ENCODE measurements at places on chromosomes 11 and 22. TPM values are rescaled to one million over a fixed set of nuclear protein-coding genes. Genes with fewer than 3 reads are reported as not detected.
A peak's percentile ranks its signal among the peaks of the same experiment; 100 is the strongest.

GRCh38 chr11:86931548-86932258 is 23.5 kb downstream of the FZD4 start:
- DNase-seq: no peak

DNA sequence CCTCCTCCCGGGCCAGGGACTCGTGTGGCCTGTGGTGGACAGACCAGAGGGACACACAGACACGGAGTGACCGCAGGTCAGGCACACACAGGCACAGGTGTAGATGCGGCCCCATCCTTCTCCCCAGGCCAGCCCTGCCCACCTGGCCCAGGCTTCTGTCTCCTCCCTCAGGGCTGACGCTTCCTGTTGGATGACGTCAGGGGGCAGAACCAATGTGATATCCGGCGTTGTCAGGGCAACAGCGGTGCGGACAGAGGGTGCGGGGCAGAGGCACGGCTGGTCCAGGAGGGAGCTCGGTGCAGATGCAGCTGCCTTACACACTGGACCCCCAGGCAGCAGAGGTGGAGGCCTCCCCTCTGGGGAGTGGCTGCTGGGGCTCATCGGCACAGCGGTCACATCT is 2.9 kb upstream of the TUBGCP6 start:
- no peak for DNase-seq

GRCh38 chr11:130124096-130124495 is 35.5 kb upstream of the ST14 start:
- DNase-seq: peak; percentile 49

GRCh38 chr11:8219257-8220021 is 44.2 kb downstream of the LMO1 start:
- DNase-seq: no peak

- no peak for DNase-seq
Measured at GRCh38 chr11:33730716-33731115, 5.5 kb downstream of the CD59 start.

CRYBA4 gene
- total RNA-seq: not detected

DNA sequence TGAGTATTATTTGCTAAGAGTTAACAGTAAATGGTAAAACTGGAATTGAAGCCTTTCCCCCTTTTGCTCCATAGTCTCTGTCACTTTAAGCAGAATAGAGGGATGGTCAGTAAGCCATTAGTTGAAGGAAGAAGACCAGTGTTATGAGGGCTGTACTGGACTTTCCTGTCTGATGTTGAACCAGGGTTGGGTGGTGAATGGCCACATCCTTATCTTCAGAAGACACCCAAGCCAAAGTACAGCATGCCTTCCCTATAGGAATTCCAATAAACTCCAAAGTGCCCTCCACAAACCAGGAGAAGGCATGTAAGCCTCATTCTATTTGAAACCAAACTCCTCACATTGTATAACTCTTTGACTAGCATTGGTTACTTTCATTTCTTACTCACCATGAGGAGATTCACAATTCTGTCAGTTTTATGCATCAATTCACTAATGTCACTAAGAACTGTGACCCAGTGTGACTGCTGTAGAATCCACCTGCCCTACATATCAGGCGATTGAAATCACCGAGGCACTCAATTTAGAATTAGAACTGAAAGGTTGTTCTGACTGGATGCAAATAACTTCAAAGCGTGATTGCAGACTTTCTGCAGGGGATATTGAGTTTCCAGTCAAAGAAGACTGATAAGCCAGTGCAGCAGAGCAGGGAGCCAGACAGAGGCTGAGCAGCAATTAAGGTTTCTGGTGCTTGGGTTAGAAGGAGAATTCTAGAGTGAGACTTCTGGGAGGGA is 107.1 kb upstream of the DDI1 start:
- DNase-seq: no peak

DNA sequence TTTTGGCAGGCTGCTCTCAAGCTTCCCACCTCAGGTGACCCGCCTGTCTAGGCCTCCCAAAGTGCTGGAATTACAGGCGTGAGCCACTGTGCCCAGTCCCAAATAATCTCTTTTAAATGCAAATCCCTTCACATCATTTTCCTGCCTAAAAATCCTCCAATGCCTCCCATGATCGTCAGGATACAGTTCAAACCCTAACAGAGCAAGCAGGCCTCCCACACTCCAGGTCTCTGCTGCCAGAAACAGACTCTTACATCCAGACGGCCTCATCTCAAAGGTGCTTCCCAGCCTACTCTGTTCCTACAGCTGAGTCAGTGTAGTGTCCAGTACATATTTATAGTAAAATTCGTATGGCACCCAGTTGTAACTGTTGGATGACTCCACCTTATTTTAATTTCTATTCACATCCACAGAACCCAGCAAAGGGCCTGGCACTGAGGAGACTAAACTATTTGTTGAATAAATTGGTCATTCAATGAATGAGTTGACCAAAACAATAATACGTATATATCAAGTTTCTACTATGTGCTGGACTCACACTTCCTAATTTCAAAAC is 8.2 kb downstream of the SIRT3 start:
- DNase-seq: no peak

SERPINH1 gene
- total RNA-seq: 426 TPM

RHOG gene
- total RNA-seq: 10.9 TPM

OR6A2 gene
- total RNA-seq: 0.20 TPM

GRCh38 chr11:59574932-59575502 is 40.6 kb downstream of the OSBP start:
- no peak for DNase-seq

CYTH4 gene
- total RNA-seq: 0.11 TPM

DNA sequence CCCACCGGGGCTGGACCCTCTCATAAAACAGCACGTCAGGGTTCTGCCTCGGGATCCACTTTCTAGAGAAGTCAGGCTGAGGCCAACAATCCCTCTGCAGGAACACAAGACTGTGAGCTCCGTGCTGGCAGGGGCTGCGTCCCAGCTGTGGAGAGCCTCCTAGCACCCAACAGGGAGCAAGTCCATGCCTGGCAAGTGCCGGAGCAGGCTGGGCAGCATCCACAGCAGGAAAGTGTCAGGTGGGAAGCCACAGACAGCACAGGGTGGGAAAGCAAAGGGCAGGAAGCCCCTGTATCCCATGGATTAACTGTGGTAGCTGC is 682.3 kb downstream of the TBC1D22A start:
- no peak for DNase-seq

- DNase-seq: no peak
Measured at GRCh38 chr11:79062814-79063762, 377.7 kb downstream of the TENM4 start.

KDM4D gene
- 0.73 TPM for total RNA-seq

DNA sequence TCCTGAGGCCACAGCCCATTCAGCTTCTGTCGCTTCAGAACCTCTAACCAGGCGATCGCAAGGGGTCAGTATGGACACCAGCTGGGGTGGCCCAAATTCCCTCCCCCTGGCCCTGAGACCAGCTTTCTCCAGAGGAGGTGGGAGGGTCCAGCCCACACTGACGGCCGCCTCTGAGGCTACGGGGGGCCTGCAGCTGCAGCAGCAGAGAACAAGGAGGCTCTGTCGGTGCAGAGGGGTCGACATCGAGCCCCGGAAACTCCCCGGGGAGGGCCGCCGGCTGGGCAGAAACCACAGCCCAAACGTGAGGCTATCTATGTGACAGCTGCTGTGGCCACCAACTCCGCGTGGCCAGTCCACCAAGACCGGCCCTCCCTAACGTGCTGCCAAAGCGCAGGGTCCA is 40.8 kb downstream of the ELFN2 start:
- DNase-seq: no peak

DNA sequence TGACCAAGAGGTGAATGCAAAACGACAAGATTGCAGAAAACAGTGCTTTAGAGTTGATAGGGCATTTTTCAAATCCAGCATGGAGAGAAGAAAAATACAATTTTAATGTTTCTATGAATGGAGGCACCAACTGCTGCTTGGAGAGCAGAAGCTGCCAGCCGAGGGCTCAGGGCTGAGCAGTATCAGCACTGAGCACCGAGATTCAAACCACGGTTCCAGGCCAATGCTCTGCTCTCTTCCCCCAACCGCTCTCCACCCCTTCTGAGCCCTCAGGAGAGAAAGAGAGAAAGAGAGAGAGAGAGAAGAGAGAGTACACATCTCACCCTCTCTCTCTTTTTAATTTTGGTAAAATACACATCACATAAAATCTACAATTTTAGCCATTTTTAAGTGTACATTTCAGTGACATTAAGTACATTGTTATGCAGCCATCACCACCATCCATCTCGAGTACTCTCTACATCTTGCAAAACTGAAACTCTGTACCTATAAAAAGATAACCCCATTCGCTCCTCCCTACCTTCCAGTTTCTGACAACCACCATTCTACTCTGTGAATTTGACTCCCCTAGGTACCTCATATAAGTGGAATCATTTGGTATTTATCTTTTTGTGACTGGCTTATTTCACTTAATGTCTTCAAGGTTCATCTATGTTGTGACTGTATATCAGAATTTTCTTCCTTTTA is 333.3 kb downstream of the MIAT start:
- no peak for DNase-seq

GRCh38 chr22:42743501-42743991 is 22.9 kb upstream of the A4GALT start:
- DNase-seq: no peak

- no peak for DNase-seq
Measured at GRCh38 chr11:118111019-118111743, 24.4 kb upstream of the SMIM35 start.

SLC37A2 gene
- total RNA-seq: 0.67 TPM

PIWIL4 gene
- 0.56 TPM for total RNA-seq

DNA sequence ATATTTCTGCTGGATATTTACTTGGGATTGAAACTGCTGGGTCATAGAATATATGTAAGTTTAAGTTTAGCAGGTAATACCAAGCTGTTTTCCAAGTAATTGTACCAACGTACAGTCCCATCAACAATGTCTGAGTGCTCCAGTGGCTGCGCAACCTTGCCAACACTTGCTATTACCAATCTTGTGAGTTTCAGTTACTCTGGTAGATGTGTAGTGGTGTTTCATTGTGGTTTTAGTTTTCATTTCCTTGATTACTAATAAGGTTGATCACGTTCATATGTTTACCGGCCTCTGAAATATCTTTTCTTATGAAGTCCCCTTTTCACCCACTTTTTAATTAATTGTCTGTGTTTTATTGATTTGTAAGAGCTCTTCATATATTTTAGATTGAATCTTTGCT is 370.6 kb upstream of the CADM1 start:
- DNase-seq: no peak

GRCh38 chr11:43948341-43949225 is 6.1 kb downstream of the C11orf96 start:
- no peak for DNase-seq

ADM gene
- 144 TPM for total RNA-seq

DNA sequence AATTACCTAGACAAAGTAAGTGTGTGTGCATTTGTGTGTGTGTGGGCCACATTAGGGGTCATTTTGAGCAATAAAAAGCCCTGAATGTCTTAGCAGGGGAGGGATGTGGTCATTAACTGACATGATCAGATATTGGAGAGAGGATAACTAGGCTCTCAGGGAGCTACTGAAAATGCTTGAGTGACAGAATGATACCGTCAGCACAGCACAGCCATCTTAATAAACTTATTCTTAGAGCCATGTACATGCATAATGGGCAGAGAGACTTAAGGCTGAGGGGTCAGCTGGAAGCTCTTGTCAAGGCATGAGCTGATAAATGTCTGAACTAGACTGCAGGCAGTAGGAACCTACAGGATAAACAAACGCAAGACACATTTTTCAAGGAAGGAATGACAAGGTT is 239.1 kb upstream of the NCAM1 start:
- DNase-seq: no peak

DNA sequence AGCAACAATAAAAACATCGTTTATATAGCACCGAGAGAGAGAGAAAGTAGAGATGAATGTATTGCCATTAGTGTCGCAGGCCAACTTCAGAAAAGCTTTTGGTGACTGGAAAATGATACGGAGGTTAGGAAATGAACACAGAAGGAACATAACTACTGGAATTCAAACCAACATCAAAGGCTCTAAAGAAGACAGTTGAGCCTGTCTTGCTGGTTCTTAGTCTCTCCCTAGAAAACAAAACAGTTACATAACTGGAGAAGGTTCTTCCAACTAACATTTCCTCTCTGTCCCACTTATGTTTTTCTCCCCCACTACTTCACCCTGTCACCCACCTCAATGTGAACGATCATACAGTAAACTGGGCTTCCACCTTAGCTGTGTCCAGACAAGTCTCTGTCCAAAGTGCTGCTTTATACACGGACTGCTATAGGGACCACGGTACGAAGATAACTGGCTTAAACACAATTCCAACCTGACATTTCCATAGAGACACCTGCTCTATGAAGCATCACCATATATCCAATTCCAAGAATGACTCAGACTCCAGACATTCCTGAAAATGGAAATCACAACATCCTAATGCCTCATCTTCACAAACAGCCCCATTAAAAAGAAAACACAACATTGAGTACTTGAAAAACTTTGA is 85.2 kb upstream of the ARHGAP32 start:
- no peak for DNase-seq

GRCh38 chr11:62573006-62573591 is 592 bp downstream of the EEF1G start:
- no peak for DNase-seq

DNA sequence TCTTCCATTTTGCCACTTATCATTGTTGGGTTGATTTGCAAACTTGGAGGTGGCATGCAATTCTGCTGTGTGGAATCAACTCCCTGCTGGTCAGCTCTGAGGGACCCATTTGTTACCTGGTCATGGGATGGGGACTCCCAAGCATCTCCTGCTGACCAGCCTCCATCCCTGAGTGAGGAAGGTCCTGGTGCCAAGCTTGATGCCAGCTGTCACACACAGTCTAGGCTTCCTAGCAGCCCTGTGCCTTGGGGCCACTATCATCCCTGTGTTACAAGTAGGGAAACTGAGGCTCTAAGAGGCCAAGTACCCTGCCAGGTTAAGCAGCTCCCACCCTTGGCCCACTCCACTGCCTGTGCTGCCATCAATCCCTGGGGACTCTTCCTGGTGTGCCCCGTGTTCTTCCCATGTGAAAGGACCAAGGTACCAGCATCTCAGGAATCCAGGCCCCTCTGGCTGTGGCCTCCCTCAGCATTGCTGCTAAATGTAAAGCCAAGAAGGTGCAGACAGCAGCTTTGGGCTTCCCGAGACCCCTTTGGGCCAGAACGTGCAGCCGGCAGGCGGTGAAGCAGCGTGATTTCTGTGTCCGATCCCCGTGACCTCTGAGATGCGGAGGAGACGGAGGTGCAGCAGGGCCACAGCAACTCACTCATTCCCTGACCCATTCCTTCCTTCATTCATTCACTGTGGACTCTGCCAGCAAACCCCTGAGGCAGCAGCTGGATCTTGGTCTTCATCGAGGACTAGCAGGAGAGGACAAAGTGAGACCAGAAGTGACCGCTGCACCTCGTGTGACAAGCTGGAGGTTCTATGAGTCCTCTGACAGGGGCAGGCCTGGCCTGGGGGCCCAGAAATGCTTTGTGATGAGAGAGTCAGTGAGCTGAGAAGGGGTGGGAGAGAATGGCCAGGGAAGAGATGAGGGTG is 49.7 kb downstream of the MYEOV start:
- DNase-seq: no peak

GRCh38 chr22:24463071-24463760 is 31.9 kb upstream of the UPB1 start:
- no peak for DNase-seq
